ENCODE measurements at places on chromosomes 1 and 21.

- DNase-seq, result no peak
Measured at GRCh38 chr1:102970496-102971078, 137.7 kb downstream of the COL11A1 start.

GRCh38 chr1:199704231-199704630 lies 323.3 kb upstream of the NR5A2 start:
- DNase-seq, result no peak

DNA sequence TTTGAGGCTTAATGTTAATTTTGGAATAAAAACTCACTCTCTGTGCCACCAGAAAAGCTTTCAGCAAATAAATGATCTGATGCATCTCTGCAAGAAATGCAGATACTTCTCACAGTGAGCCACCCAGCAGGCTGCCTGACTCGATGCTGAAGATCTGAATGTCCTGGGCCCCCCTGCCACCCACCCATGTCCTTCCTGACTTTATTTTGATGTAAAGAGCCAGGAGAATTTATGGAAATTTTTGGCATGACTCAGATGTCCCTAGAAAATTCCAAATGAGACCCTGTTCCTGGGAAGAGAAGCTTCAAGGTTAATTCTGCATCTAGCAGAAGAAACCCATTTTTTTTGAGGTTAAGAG lies 62.8 kb upstream of the COA6 start:
- no peak for DNase-seq

DNA sequence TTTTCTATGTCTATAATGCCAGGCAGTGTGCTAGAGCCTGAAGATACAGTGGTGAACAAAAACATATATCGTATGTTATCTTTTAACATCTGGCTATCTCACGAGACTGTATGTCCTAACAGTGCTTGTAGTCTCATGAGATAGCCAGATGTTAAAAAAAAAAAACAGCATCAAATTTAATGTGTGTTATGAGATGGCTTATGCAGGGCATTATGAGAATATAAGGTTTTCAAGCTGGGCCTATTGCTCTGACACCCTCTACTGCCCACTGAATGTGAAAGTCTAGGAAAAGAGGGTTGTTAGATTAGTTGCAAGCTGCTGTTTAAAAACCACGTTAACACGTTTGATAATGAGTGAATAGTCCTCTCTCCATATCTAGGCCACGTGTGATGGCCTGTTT lies 109.8 kb downstream of the CACHD1 start:
- DNase-seq, result no peak

- DNase-seq, result no peak
Measured at GRCh38 chr1:11700601-11701467, 9.3 kb downstream of the DRAXIN start.

DNA sequence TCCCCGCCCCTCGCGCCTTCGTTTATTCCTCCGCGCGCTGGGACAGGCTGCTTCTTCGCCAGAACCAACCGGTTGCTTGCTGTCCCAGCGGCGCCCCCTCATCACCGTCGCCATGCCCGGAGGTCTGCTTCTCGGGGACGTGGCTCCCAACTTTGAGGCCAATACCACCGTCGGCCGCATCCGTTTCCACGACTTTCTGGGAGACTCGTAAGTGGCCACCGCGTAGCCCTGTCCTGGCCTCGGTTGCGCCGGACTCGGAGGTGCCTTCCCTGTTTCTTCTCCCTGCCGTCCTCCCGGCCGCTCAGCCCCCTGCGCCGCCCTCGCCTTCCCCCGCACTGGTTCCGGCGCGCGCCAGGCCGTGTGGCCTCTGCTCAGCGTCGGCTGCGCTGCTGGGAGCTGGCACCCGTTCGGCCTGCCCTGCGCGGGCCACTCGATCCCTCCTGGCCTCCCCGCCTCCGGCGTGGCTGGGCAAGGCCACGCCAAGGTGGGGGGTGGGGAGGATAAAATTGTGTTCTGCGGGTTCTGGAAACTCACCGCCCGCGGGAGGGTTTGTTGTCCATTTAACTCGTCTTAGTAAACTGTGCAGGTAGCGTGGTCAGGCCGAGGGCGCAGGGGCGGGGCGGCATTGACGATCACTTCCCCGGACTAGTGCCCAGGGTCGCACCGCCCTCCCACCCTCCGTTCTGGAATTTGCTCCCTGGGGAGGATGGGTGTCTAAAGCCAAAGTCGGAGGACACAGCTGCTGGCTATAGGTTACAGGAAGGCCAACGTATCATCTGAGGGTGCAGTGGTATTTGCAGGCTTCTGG lies at the start of gene PRDX6:
TSS of gene PRDX6 (plus strand) at position 50 of the 808 bp plus-strand sequence. CDS start at position 113, 63 bp downstream.
- DNase-seq, result no peak

DNA sequence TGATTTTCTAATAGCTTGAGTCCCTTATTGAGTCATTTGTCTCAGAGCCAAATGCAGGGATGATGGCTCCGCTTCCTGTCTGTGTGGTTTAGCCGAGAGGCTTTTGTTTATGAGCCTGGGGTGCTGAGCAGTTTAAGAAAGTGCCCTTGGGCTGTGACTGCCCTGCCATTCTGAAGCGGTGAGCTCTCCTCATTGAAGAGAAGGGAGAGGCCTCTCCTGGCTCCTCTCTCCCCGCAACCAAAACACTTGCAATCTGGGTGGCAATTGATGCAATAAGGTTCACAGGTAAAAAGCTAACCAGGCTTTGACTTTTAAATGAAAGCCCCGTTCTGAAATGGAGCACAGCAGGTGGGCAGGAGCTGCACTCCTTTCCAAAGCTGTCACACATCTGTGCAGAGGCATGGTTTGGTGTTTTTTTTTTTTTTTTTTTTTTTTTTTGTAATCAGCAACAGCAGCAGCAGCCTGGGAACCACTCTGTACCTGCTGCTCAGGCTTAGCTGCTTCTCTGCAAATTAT lies 403.7 kb downstream of the SIPA1L2 start:
- no peak for DNase-seq

- DNase-seq, result no peak
Measured at GRCh38 chr1:26181586-26182382, 4.5 kb downstream of the CNKSR1 start.

GRCh38 chr1:118201524-118201923 lies 16.5 kb upstream of the SPAG17 start:
- no peak for DNase-seq

DNA sequence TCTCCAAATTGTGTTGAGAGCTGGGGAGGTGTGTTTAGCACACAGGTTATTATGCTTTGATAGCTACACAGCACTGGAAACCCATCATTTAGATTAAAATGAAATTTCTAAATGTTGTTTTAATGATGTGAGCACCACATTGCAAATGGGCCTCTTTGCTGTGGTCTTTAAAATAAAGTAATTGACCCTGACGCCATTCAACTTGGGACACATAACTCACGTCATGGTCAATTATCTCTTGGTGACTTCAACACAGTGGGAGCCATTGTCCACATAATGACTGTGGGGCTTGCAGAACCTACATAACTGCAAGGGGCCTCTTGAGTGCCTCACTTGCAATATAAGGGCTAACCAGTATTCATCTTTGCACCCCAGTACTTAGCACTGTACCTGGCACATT lies 280.4 kb downstream of the HLX start:
- DNase-seq, result no peak

- DNase-seq, result no peak
Measured at GRCh38 chr1:234413990-234414389, 40.7 kb downstream of the COA6 start.

DNA sequence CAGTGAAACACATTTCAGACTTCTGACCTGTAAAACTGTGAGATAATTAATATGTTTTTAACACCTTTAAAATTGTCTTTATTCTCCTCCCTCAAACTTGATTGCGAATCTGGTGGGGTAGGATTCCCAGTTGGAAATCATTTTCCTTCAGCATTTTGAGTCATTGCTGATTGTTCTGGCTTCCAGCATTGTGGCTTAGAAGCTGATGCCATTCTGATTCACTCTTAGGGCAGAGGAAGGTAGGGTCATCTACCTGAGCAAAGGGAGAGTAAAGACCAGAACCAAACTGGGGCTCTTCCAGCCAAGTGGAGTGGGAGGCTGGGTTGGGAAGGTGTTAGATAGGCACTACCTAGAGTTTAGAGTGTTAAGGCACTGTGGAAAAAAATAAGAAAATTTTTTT lies 61.2 kb downstream of the MPZL1 start:
- DNase-seq, result no peak

DNA sequence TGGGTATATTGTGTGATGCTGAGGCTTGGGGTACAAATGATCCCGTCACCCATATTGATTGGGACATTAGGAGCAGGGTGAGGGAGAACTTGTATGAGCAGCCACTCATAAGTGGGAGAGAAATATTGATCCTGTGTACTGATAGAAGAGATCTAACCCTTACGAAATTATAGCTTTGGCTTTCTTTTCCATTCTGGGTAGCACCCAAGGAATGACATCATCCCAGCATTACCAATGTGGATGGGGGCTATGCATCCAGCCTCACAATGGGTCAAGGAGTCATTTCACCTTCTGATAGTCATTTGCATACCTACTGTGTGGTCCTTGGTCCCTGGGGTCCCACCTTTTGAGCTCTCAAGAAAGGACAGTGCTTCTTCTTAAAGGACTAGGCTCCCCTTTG lies 1.9 kb upstream of the NAV1 start:
- no peak for DNase-seq

DNA sequence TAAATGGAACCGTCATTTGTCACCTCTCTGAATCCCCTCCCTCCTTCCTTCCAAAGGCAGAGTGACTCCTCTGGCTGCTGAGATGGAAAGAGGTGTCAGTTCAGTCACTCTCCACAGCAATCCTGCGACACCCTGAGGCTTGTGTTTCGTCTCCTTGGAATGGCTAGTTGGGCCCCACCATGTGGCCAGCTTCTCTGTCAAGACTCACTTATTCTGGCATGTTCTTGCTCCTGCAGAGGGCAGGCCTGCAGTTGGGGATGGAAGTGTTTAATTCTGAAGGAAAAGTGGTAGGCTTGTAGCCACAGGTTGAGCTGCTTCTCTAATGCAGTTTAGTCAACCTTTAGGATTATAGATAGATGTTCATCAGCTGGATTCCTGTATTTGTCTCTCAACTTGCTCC lies 149.6 kb downstream of the LMO4 start:
- no peak for DNase-seq

- DNase-seq, result no peak
Measured at GRCh38 chr1:51316846-51317120, 13.6 kb downstream of the TTC39A start.

DNA sequence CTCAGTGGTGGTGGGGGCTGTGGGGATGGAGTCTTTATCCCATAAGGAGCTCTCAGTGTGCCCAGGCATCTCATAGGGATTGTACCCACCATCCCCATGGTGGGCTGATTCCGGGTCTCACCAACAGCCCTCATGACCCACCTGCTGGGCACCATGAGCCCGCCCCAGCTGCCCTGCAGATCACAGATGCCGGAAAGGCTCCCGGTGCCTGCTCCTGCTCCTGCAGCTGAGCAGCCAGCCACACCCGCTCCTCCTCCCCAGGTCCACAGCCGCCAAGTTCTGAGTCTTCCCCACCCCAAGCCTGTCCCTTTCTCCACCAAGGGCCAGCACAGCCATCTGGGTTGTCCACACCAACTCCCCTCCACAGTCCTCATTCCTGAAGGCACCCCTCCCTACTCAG lies 15.5 kb upstream of the TSPEAR start:
- DNase-seq, result no peak

DNA sequence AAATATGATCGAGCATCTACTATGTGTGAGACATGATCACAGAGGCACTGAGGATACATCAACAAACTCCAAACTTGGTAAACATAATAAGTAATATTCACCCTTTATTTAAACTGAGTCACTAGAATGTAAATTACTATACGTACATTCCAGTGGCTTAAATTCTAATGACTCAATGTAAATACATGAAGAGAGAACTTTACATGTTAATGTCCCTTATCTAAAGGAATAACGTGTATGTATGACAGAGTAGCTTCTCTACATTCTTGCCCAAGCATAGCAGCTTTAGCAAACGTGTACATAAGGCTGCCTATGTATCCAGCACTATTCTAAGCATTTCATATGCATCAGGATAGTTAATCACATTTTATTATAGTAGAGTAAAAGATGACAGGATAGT lies 111.8 kb upstream of the CYYR1 start:
- no peak for DNase-seq

DNA sequence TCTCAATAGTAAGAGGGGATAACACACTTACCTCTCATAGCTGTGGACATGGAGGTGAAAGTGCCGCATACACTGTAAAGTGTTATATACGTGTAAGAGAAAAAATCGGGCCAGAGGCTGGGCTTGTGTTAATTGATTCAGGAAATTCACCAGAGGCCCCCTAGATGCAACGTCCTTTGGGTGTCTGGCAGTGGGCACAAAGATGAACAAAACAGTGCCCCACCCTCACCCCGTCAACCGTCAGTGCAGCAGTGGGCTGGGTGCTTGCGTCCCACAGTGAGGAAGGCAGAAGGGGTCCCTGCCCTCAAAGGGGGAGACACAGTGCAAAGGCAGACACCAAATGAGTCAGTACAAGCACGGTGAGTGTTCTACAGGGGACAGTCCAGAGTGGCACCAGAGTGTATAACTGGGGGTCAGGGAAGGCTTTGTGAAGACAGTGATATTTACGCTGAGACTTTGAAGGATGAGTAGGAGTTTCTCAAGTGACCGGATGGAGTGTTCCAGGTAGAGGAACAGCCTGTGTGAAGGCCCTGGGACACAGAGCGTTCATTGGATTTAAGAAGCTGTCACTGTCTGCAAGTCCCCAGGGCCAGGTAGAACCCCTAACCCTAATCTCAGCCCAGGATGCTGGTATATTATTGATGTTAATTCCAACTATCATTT lies 6.6 kb upstream of the MTFR1L start:
- no peak for DNase-seq

GRCh38 chr1:230287674-230288315 lies 138.3 kb downstream of the PGBD5 start:
- no peak for DNase-seq

GRCh38 chr1:220011620-220012019 lies 34.7 kb downstream of the EPRS1 start:
- DNase-seq, result no peak

GRCh38 chr1:85276215-85276977 lies at the start of gene BCL10:
BCL10 (minus strand) TSS chr1:85276632; CDS start chr1:85276352, 280 bp downstream.
- DNase-seq, result peak; percentile 98

GRCh38 chr1:243471026-243471685 lies 215.3 kb downstream of the SDCCAG8 start:
- DNase-seq, result peak; percentile 36

DNA sequence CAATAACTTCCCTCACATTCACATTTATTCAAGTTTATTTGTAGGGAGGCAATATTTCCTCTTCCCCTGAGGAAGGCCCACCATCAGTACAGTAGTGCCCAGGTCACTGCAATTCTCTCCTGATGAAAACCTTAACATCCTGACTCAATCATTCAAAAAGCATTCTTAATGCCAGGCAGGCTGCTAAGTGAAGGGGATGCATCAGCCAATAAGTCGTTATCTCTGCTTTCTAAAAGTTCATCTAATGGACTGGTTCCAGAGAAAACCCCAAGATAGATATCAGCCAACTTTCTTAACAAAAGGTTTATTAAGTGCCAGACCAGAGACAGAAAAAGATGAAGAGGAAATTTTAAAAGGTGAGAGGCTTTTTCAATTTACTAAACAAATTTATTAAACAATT lies 17.3 kb downstream of the OTUD7B start:
- no peak for DNase-seq

DNA sequence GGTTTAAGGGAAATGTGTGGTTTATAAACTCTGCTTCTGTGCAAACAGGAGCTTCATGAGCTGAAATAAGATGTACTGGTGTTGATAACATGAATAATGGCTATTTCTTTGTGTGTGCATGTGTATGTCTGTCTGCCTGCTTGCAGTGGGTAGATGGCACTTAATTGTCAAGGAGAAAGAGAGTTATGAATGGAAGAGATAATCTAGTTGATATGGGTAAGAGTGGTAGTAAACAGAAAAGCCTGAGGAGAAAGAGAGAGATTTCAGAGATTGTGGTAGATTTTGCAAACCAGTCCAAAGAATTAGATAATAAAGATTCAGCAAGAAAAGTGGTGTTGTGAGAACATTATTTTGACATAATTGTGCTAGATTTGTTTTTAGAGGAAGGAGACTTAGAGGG lies 7.7 kb downstream of the SUCO start:
- DNase-seq, result no peak

Data from occipital lobe (tissue), 3 donors.